NCI-H1417 treated with DMSO at 0.1 percent for 48 hours (cell line): ENCODE measurements at places on chromosomes 7 and 10.

DNA sequence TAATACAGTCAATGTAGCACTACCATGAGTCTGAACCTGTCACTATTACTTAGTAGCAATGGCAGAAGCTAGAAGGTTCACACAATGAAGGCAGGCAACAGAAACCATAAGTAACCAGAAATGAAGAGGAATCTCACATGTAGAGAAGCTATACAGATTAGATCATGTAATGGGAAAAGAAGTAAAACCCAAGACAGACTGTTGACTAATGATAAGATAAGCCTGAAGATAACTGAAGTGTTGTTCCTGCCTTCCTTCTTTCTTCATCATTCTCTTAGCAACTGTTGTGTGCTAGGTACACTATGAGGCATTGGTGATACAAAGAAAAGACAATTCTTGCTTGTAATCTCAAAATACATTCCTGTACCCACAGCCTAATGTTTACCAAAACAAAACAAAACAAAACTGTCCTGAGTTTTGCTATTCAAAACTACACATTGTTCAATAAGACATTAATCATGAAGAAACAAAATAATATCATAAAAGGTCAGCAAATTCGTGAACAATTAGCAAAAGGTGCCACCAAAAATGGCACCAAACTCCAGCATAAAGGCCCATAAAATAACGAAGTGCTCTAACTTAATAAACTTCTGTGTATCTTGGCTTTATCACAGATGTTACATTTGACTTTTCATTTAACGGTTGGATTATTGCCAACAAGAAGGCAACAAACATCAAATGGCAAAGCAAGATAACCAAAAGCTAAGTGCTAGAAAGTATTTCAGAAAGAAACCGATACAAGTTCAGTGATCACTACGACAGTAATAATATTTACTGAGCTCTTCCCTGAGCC lies 27.1 kb downstream of the ZNF800 start:
- no peak for DNase-seq

GRCh38 chr7:69430384-69431021 lies 167.8 kb upstream of the AUTS2 start:
- no peak for DNase-seq

GRCh38 chr7:13290975-13291374 lies 603.5 kb downstream of the ARL4A start:
- no peak for DNase-seq

GRCh38 chr7:98171449-98171848 lies 39.8 kb upstream of the BHLHA15 start:
- no peak for DNase-seq

GRCh38 chr10:100374200-100374655 lies 27.2 kb downstream of the SCD start:
- no peak for DNase-seq

GRCh38 chr7:158898025-158898424 lies 41.7 kb downstream of the DYNC2I1 start:
- DNase-seq = no peak

- no peak for DNase-seq
Observed at GRCh38 chr10:13271552-13272163, 28.2 kb downstream of the PHYH start.

DNA sequence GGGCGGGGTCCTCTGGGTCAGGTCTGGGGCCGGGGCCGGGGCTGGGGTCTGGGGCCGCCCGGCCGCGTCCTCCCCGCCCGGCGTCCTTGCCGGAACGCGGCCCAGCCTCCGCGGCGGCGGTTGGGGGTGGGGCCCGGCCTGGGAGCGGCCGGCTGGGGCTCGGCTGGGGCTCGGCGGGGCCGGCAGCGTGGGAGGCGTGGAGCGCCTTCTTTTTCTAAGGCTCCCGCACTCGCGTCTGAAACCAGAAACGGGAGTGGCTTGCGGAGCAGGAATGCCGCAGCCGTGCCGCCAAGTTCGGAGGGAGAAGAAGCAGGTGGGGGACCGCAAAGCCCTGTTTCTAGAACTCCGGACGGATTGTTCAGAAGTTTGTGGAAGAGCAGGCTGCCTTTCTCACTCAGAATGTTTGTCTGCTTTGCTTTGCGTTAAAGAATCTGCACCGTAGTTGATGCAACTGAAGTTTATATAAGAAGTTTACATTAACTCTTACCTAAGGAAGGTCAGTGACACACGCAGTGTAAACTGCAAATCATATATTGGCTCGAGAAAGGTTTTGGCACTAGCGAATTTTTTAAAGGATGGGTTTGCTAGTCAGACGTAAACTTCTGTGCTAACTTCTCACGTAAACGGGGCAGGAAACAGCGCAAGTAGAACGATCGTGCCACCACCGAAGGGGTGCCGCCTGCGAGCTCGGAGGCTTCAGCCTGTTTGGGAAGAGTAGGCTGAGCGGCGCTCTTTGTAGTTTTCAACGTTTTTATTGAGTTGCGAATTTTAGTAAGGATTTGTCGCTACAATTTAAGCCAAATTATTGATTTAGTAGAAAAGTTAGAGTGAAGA lies 729 bp downstream of the DNAJB6 start:
- DNase-seq = no peak

GRCh38 chr7:1160670-1161021 lies 650 bp upstream of the ZFAND2A start:
- DNase-seq = no peak

GRCh38 chr7:35241884-35242283 lies 12.0 kb downstream of the TBX20 start:
- DNase-seq = no peak

GRCh38 chr10:79084972-79085597 lies 16.3 kb downstream of the ZMIZ1 start:
- DNase-seq = no peak

DNA sequence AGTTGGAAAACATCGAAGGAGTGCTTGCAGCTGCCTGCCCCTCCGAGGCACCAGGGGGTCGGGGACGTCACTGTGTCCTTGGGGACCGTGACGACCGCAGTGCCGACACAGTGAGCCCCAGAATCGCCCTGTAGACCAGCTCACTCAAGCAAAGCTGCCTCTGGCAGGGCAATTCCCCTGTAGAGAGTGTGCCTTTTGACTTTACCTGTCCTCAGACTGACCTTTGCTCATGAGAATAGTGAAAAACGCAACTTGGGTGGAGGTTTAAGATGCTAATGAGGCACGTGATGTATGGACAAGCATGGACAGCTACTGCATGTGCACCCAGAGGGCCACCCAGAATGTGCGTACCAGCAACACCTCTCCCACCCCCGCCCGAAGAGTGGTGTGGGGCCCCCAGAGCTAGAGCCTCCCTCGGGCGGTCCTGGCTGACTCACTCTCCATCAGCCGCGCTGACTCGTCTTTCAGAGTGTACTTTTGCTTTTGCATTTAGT lies 271.9 kb downstream of the ADARB2 start:
- DNase-seq = no peak
